Suppressor macrophage (primary cell): ENCODE measurements at places on chromosomes 3 and 15.

DNA sequence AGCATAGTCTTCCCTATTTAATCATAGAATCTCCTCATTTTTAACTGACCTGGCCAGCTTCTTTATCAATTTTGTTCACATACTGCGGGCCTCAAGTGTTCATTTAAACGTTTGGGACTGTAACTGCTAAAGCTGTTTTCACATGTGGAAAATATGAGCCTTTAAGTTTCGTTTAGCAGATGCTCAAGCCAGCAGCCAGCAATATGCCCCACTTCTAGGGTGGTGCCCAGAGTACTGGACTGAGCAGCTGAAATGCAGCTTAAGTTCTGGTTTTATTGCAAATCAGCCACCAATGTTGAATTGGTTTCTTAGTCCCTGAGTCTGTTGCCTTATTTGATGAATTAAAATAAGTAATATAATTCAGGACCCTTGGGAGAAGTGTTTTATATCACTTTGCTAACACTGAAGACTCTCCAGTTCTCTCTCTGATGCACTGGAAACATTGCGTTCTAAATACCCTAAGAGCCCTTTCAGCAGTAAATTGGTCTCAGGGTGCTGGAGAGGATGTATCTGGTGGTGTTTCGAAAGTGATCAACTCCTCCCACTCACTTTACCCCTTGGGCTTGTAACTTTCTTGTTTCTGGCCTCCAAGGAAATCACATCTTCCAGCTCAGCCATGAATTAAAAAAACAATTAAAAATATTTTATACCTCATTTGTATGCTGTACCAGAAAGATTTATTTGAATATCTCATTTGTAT is 61.7 kb downstream of the B3GALNT1 start:
- DNase-seq: no peak

GRCh38 chr3:13849018-13849417 is 30.9 kb downstream of the WNT7A start:
- DNase-seq: no peak

DNA sequence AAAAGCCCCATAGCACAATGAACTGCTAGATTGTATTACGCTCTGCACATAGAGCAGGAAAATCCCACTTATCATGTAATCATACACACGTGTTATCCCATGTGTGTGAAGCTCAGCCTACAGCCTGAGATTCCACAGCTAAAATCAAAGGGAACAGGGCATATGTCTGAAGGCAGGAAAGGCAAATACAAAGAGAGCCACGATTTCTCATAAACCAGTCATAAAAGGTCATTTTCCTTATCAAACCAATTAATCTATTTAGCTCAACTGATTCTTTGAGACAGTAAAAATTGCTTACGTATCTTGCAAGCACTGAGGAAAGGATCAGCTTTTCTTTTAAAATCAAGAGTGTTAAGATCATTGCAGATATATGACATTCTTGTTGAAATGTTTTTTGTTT is 199.5 kb upstream of the TBL1XR1 start:
- no peak for DNase-seq

GRCh38 chr3:24707936-24708335 is 213.3 kb upstream of the THRB start:
- DNase-seq: no peak

- no peak for DNase-seq
These were observed 78.6 kb downstream of the PEX5L start for GRCh38 chr3:179958143-179958542.

DNA sequence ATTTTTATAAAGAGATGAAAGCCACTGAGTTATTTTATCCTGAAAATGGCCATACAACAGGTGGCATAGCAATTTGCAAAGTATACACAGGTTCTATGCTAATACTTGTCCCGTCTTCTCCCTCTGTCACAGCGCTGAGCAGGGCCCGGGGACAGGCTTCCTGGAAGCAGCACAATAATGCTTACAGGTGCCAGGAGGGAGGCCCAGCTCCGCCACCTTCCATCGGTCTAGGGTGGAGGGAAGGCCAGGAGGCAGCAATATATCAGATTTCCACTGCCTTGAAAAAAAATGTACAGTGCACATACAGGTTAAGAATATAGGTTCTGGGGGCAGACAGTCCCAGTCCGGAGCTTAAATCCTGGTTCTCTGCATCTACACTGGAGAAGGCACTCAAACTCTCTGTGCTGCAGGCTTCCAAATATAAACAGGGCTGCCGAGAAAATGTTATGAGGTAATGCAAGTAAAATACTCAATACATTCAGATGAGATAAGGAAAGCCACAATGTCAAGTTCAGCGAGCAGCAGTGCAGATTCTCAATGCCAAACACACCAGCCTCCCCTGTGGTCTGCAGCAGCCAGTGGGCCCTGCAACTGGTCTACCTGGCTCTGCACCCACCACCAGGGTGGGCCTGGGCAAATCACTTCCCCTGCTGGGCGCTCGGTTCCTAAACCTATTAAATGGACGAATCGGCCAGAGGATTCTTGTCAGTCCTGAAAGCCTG is 189.6 kb downstream of the XXYLT1 start:
- DNase-seq: no peak

GRCh38 chr3:126731044-126731443 is 27.0 kb downstream of the CHCHD6 start:
- DNase-seq: peak; percentile 82

- DNase-seq: no peak
These were observed 51.6 kb upstream of the NR2E3 start for GRCh38 chr15:71758711-71759110.

GRCh38 chr15:63288778-63289378 is 11.5 kb downstream of the APH1B start:
- peak; percentile 73 for DNase-seq

- no peak for DNase-seq
These were observed 8.2 kb upstream of the ANKRD63 start for GRCh38 chr15:40290918-40291574.

- no peak for DNase-seq
These were observed 405.0 kb downstream of the NTRK3 start for GRCh38 chr15:87851497-87851896.

DNA sequence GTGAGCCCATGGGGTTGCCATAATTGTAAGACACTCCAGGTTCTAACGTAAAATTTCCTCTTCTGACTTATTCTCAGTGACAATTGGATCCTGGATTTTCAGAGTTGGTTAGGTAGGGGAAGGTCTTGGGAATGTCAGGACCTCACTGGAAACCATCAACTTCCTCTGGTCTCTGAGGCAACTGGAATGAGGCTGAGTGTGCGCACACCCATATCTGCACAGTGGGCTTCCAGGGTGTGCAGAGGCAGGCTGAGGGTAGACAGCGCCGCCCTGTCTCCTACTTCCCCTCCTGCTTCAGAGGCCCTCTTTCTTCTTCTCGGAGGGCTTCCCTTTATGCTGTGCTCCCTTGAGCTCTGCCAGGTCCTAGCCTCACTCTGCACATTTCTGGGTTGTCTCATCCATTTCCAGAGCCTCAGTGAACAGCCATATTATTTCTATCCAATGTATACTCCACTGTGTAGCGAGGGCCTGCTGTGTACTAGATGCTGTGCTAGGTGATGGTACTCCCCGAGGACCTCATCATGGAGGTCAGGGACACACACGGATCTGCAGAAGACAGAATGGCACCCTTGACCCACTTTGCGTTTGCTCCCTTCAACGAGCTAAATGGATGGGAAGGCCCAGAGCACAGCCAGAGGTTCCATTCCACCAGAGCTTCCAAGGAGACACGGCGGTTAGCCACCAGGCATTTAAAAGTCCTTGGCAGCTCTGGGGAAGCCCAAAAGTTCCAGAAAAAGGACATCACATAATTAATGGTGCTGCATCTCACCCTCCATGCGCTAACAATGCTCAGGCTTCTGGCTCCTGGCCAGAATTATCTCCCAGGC is 18.3 kb downstream of the ACAA1 start:
- no peak for DNase-seq

- no peak for DNase-seq
These were observed 419.7 kb downstream of the ZNF385D start for GRCh38 chr3:21331321-21331720.

DNA sequence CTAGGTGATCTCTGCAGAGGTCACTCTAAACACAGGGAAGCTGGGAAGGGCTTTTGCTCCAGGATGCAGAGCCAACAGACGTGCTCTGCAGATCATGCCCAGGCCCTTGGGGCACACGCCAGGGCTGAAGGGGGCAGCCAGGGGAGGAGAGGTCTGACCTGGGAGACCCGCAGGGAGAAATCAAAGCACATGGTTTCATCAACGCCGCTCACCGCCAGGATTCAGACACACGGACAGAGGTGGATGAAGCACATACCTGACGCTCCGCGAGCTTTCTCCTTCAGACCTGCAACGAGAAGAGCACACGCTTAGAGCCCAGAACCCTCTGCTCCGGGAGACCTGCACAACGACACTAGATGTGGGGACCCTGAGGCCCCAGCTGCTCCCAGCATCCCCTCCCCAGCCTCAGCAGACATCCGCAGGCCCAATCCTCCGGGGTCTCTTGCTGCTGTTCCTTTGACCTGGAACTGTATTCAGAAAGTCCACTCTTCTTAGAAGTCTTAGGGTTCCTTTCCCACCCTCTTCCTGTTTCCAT is 90.7 kb upstream of the IQSEC1 start:
- no peak for DNase-seq

DNA sequence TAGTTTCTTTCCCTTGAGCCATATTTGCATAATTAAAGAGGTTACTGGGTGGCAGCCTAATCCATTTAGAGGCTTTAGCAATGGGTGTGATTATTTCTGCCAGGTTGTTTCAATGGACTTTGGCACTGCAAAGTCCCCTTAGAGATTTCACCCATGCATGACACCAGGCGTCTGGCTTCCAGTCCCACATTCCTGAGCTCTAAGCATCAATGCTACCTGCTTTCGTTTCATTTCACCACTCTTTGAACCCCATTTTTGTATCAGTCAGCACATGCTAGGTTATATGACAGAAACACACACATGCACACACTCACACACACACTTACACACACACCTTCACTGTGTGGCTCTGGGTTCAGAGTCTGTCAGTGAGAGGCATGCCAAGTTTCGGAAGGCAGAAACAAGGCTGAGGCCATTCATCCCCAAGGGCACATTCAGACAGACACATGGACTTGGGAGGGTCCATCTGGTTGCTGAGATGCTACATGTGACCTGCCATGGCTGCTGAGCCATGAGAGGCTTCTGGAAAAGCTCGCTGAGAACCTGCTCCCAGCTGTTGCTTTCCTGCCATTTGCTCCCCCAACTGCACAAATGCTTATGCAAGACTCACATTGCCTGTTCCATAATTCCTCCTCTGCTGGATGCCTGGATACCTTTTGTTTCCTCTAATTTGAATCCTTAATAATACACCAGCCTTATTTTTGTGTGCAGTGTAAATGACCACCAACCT is 354.1 kb downstream of the GABRG3 start:
- no peak for DNase-seq

- DNase-seq: no peak
These were observed 66.0 kb downstream of the PLD1 start for GRCh38 chr3:171744158-171744741.

GRCh38 chr15:98039596-98039995 is 79.1 kb downstream of the ARRDC4 start:
- DNase-seq: no peak

GRCh38 chr3:142148792-142149672 is at the start of gene TFDP2:
Gene TFDP2, minus strand, starts transcription at chr3:142149544. Its CDS starts 47,795 bp downstream, at chr3:142101749.
- DNase-seq: peak; percentile 91

DNA sequence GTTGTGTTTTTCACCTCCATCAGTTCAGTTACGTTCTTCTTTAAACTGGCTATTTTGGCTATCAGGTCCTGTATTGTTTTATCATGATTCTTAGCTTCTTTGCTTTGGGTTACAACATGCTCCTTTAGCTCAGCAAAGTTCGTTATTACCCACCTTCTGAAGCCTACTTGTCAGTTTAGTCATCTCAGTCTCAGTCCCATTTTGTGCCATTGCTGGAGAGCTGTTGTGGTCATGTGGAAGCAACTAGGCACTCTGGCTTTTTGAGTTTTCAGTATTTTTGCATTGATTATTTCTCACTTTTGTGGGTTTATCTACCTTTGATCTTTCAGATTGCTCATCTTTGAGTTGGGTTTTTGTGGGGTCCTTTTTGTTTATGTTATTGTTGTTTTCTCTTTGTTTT is 151.3 kb downstream of the CFAP20DC start:
- no peak for DNase-seq

GRCh38 chr3:178036451-178037144 is 499.6 kb upstream of the KCNMB2 start:
- DNase-seq: no peak
